ENCODE measurements at places on chromosomes 1 and 21.

DNA sequence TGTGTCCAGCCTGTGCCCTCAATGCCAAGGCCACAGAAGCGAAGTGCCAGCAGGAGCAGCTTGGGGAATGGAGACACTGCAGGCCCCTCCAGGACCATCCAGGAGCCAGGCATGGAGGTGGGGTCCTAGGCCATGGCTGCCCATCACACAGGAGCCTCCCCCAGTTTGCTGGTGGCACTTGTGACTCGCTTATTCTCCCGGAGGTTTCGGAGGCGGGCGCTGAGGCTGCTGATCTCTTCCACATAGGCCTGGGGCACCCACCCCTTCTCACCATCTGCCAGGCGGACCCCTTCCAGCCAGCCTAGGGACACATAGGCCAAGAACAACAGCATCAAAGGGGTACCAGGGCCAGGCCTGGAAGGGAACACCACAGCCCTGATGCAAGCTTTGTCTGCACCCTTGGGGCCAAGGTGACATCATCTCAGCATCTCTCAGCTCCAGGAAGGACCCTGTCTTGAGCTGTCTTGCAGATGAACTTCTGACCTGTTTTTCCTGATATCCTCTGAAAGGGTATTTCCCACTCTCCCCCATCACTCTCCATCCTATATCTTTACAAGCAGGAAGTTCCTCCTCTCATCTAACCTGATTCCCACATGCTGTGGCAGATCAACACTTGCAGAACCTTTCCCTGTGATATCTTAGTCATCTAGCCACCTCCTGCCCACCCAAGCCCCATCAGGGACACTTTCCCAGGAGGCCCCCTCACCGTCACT lies 13.9 kb downstream of the ARHGEF19 start:
- DNase-seq: no peak

- DNase-seq: peak; percentile 3
Measured at GRCh38 chr1:210866532-210866931, 267.4 kb downstream of the KCNH1 start.

DNA sequence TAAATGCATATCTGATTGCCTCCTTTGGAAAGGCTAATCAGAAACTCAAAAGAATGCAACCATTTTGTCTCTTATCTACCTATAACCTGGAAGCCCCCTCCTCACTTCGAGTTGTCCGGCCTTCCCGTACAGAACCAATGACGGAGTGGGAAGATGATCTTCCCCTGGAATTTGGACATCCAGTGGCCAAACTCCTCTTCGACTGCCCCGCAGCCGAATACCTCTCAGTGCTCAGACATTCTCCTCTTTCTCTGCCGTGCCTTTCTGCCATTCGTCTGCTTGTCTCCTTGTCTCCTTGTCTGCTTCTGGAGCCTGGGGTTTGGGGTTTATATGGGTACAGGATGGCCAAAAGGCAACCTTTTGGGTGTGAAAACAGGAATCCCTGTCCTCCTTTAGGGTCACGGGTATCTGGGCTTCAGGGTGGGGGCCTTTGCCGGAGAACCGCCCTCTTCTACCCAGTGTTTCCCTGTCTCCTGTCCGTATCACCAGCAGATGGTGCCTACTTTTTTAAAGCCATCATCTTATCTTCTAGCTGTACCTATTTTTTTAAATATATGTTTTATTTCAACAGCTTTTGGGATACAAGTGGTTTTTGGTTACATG lies 35.9 kb upstream of the RAB4A start:
- DNase-seq: no peak

GRCh38 chr1:15152318-15153183 lies 996 bp upstream of the TMEM51 start:
- DNase-seq: peak; percentile 74

DNA sequence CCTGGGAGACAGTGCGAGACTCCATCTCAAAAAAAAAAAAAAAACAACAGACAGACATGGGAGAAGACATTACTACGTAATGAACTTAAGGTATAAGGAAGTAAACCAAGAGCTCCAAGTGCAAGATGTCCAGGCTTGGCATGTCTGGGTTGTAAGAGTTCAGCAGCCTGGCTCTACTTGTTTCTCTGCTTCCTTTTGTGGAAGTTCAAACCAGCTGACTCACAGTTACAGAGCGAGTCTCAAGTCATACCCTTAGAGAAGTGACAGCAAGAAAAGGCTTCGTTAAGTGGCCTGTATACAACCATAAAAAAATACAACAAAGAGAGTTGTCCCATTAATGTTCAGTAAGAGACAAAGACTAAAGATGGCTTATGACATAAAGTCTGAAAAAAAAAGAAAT lies 1.3 kb downstream of the RIT1 start:
- DNase-seq: peak; percentile 73

GRCh38 chr1:233543338-233544255 lies 70.3 kb upstream of the KCNK1 start:
- no peak for DNase-seq

- no peak for DNase-seq
Measured at GRCh38 chr1:44806025-44806703, 987 bp downstream of the DYNLT4 start.

DNA sequence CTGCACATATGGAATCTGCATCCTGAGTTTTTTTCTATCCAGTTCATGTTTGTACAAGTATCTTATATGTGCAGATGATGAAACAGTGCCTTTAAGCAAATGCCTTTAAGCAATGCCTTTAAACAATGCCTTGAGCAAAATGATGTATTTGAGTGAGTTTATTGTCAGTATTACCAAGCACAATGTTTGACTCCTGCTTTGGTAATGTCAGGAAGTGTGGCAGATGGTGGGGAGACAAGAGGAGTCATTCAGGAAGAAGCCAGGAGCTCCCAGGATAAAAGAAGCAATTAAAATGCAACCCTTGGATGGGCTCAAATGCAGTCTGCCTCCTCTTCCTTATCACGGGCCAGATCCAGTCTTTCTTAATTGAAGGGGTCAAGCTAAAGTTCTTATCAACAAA lies 108.7 kb upstream of the KCNJ15 start:
- DNase-seq: no peak

GRCh38 chr1:7989762-7990428 lies 28.4 kb downstream of the PARK7 start:
- no peak for DNase-seq

GRCh38 chr21:33396436-33396835 lies 6.8 kb upstream of the IFNGR2 start:
- no peak for DNase-seq

- DNase-seq: peak; percentile 73
Measured at GRCh38 chr1:223716302-223716862, 4.0 kb downstream of the CAPN2 start.

DNA sequence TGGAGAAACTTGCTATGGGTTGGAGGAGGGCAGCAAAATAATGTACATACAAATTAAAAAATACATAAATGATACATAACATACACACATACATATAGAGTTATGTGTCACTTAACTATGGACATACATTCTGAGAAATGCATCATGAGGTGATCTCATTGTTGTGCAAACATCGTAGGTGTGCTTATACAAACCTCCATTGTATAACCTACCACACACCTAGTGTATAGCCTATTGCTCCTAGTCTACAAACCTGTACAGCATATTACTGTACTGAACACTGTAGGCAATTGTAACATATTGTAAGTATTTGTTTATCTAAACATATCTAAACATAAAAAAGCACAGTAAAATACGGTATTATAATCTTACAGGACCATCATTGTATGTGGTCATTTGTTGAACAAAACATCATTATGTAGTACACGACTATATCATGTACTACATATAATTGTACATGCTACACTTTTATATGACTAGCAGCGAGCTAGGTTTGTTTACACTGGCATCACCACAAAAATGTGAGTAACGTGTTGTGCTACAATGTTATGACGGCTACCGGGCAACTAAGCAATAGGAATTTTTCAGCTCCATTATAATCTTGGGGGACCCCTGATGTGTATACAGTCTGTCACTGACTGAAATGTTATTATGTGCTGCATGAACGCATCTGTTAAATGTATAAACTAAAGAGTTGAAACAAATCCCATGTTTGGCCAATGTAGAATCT lies 35.5 kb downstream of the ITGB3BP start:
- DNase-seq: no peak

GRCh38 chr1:9366943-9367780 lies 74.5 kb downstream of the SPSB1 start:
- no peak for DNase-seq

DNA sequence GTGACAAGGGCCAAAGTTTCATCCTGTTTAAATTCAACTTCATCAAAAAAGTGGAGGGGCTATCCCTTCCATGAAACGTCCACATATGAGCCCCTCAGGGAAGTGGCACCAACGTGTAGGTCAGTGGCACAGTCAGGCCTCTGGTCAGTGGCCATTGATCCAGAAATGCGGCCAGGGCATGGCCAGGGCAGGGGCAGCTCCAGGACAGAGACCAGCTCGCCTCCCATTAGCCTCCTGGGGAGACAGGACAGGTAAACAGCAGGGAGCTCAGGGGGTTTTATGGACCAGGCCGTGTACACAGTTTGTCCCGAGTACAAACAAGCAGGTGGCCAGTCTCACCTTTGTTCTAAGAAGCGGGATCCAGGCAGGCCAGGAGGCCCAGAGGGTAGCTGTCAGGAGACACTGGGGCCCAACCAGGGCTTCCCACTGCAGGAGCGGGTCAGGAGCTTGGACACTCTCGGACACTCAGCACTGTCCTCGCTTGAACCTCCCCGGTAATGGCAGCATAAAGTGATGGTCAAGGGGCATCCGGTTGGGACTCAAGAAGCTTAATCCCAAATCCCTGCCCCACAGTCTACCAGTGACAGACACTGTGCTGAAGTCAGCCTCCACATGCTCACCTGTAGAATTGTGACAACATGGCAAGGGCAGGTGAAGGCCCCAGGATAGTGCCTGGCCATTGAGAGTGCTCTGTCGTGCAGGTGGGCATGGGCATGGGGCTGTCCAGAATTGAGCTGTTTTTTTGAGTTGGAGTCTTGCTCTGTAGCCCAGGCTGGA lies 144.1 kb upstream of the ERRFI1 start:
- DNase-seq: no peak

DNA sequence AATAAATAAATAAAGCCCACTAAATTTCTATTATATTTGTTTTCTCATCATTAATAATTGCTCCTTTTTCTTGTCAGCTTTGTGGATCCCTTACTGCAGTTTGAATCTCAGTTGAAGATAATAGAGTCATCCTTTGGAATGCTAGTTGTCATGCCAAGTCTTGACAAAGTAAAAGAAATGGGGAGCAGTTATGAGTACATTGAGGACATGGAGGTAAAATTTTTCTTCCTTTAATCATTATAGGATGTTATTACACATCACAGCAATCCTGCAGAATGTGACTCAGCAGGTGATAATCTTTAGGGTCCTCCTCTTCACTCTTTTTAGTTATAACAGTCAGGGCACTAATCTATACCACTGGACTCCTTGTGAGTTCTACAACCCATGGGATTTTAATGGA lies 24.1 kb downstream of the MROH9 start:
- no peak for DNase-seq

DNA sequence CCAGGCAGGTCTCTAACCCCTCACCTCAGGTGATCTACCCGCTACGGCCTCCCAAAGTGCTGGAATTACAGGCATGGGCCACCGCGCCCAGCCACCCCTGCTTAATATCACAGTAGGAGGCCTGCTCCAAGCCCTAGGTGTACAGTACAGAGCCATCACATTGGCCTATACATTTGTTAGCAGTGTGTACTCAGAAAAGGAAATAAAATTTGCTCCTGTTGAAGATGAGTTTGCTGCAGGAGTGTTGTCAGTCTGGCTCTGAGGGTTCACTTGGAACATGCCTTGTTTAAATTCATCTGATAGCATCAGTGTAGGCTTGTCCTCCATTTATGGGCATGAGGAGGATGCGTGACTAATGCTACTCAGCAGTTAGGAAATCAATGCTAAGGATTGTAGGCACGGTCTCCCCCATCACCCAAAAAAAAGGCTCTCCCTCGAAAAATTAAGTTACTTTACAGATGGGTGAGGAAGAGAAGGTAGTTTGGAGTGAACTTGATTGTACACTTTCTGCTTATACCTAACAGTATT lies 4.6 kb upstream of the ENAH start:
- DNase-seq: no peak

DNA sequence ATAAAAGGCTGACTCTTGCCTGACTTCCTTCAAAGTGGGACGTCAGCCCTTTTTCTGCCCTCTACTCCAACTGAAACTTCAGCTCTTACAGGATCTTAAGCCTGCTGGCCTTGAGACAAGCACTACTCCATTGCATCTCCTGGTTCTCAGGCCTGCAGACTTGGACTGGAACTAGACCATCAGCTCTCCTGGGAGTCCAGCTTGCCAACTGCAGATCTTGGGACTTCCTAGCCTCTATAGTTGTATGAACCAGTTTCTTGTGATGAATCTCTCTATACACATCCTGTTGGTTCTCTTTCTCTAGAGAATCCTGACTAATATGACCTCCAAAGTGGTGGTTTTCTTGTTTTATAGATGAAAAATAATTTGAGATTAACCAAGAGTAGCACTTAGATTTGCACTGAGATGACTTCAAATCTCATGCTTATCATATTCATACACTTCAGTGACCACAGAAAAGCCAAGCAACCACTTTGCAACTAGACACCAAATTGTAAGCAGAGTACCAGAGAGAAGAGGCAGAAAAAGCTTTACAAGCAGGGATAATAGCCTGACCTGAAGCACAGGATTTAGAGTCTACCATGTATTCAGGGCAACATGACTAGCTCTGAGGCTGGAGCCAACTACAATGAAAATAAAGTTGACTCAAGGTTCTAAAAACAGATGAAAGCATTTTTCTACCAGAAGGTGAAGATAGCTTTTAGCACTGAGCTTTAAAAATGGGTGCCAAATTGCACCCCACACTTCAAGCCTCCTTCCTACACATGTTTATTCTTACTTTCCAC lies 661.3 kb upstream of the USP24 start:
- no peak for DNase-seq

- peak; percentile 12 for DNase-seq
Measured at GRCh38 chr1:147541672-147542568, 619 bp downstream of the BCL9 start.

GRCh38 chr1:60874718-60875117 lies 207.6 kb upstream of the NFIA start:
- no peak for DNase-seq

DNA sequence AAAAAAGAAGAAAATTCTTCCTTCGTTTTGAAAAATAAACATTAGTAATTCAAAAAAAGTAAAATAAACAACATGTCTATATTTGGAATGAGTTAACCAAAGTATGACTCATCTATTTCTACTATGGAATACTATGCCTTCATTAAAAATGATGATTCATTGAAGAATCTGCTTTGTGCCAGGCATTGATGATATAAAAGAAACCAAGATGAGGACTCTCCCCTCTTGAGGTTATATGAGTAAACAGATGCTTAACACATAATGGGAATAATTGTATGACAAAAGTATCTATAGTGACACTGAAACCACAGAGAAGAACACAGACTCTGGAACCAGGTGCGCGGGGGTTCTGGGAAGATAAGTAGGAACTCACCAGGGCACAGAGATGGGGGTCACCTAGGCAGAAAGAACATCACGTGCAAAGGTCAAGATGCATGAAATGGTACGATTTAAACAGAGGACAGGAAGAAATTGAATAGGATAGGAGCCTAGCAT lies 18.8 kb downstream of the ELF3 start:
- DNase-seq: peak; percentile 49

- DNase-seq: no peak
Measured at GRCh38 chr1:100565937-100566699, 28.2 kb downstream of the GPR88 start.

GRCh38 chr1:117388328-117388727 lies 21.1 kb downstream of the MAN1A2 start:
- DNase-seq: no peak

- no peak for DNase-seq
Measured at GRCh38 chr1:30852026-30852425, 56.5 kb downstream of the SDC3 start.

- DNase-seq: peak; percentile 82
Measured at GRCh38 chr21:34511787-34512455, at the start of gene KCNE1. Gene KCNE1 (minus strand): TSS chr21:34512210. CDS start chr21:34449634, 62,576 bp downstream.
